ENCODE measurements at places on chromosomes 16 and 17.

DNA sequence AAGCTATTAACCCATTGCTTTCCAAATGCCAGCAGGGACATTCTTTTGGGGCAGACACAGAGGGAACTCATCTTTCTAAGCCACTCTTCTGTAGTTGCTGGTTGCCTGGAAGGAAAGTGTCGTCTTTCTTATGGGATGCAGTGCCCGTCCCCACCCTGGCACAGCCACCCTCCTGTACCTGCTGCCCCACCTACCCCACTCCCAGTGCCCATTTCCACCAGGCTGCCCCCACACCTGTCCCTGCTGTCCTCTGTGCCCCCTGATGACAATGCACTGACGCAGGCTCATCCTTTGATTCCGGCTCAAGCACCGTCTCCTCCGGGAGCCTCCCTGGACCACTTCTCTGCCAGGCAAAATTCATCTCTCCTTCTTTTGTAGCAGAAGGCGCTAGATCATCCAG, 190.4 kb upstream of the CDH5 start:
- no peak for DNase-seq

GRCh38 chr17:42519546-42520491, 16.2 kb upstream of the NAGLU start:
- DNase-seq = peak; percentile 100

DNA sequence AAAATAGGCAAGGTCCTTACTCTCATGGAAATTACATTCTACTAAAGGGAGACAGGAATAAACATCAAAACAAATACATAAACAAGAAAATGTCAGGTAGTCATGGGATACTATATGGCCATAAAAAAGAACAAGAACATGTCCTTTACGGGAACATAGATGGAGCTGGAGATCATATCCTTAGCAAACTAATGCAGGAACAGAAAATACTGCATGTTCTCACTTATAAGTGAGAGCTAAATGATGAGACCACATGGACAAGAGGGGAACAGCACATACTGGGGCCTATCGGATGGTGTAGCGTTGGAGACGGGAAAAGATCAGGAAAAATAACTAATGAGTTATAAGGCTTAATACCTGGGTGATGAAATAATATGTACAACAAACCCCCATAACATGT, 69.1 kb downstream of the BRIP1 start:
- no peak for DNase-seq

- no peak for DNase-seq
Observed at GRCh38 chr17:50908860-50909764, 43.0 kb upstream of the TOB1 start.

DNA sequence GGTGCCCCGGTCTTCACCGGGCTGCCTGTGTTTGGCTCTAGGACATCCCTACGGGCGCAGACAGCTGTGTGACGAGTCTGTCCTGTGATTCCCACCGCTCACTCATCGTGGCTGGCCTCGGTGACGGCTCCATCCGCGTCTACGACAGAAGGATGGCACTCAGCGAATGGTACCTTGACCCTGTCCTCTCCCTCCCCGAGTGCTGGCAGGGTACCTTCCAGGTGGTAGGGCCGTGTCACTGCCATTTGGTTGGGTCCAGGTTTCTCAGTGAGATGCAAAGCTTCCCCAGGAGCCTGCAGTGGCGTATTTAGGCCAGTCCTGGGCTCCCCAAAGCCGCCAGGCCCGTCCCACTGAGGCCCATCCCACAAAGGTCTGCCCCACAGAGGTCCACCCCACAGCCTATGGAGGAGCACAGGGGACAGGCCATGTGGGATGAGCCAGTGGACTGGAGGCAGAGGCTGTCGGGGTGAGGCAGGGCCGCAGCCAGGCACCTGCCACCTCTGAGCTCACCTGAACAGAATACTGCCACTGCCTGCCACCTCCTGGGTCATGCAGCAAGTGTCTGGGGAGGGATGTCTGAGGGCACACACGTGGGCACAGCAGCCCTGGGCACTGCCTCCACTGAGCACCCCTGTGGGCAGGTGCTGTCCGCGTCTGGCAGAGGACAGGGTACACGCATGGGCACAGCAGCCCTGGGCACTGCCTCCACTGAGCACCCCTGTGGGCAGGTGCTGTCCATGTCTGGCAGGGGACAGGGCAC, 31.4 kb upstream of the CHMP6 start:
- no peak for DNase-seq

Measured in fibroblast of skin of abdomen (primary cell).